ENCODE measurements at places on chromosomes 1 and 21. TPM values are rescaled to one million over a fixed set of nuclear protein-coding genes. Genes with fewer than 3 reads are reported as not detected.

- H3K4me3 ChIP-seq: no peak overlapping the region
- H3K36me3 ChIP-seq: no peaks in the 10 kb centered on the region
- H3K4me1 ChIP-seq: no peaks in the 10 kb centered on the region
- no peak for DNase-seq
- no peaks in the 10 kb centered on the region for H3K27me3 ChIP-seq
These were observed 130.9 kb upstream of the SAMSN1 start for GRCh38 chr21:14677013-14677412.

DNA sequence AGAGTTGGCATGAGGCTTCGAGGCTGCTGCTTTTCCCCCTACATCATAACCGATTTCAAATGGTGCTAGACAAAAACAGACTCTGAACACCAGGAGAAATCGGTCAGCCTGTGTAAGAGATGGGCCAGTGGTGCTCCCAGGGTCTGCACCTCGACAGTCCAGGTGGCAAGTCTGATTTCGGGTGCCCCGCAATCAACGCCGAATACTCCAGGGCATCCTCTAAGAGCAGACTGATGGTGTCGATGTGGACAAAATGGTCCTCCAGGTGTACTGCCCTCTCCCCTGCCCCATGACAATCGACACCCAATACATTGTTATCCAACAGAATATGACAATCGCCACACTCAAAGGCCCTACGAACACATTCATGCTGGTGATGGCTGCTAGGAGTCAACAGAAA is 50.0 kb downstream of the CD46 start:
- DNase-seq: no peak
- H3K36me3 ChIP-seq: peaks cover 44% of the 10 kb centered on the region
- H3K27ac ChIP-seq: peak overlapping the region; percentile 93
- H3K4me3 ChIP-seq: no peak overlapping the region
- H3K4me1 ChIP-seq: peaks cover 57% of the 10 kb centered on the region
- no peaks in the 10 kb centered on the region for H3K27me3 ChIP-seq

GRCh38 chr1:86365896-86366295 is 30.2 kb downstream of the ODF2L start:
- H3K27me3 ChIP-seq: no peaks in the 10 kb centered on the region
- H3K4me3 ChIP-seq: no peak overlapping the region
- H3K27ac ChIP-seq: no peak overlapping the region
- no peaks in the 10 kb centered on the region for H3K4me1 ChIP-seq
- DNase-seq: no peak

GRCh38 chr1:66399888-66400529 is 133.9 kb upstream of the SGIP1 start:
- H3K4me3 ChIP-seq: peak overlapping the region; percentile 29
- peak overlapping the region; percentile 97 for H3K27ac ChIP-seq
- H3K36me3 ChIP-seq: no peaks in the 10 kb centered on the region
- H3K27me3 ChIP-seq: no peaks in the 10 kb centered on the region
- peak; percentile 57 for DNase-seq

DNA sequence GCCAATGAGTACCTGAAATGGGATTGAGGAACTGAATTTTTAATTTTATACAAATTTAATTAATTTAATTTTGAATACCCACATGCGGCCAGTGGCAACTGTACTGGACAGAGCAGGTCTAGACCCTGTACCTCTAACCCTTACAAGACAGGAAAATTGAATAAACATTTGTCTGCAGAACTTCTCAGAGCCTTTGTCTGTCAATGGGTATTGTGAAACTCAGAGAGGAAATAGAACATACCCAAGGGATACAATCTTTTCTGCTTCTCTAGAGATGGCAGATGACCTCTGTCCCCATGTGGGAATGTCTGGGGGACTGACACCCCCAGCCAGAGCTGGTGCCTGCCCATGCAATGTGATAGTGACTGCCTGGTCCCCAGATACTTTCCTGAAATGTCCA is 220.6 kb downstream of the TM2D1 start:
- no peak for DNase-seq
- no peaks in the 10 kb centered on the region for H3K36me3 ChIP-seq
- H3K27me3 ChIP-seq: no peaks in the 10 kb centered on the region

- H3K36me3 ChIP-seq: no peaks in the 10 kb centered on the region
- H3K27me3 ChIP-seq: no peaks in the 10 kb centered on the region
- no peak for DNase-seq
- no peak overlapping the region for H3K27ac ChIP-seq
- no peak overlapping the region for H3K4me3 ChIP-seq
- no peaks in the 10 kb centered on the region for H3K4me1 ChIP-seq
These were observed 31.9 kb downstream of the ITSN1 start for GRCh38 chr21:33674226-33674625.

DNA sequence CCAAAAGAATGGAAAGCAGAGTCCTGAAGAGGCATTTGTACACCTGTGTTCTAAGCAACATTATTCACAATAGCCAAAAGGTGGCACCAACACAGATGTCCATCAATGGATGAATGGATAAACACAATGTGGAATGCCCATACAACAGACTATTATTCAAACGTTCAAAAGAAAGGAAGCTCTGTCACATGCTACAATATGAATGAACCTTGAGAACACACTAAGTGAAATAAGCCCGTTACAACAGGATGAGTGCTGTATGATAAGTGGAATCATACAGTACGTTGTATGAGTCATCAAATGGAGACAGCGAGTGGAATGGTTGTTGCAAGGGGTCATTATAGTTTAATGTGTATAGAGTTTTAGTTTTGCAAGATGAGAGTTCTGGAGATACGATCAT is 80.1 kb downstream of the SH3BGR start:
- no peak for DNase-seq
- H3K36me3 ChIP-seq: no peaks in the 10 kb centered on the region
- H3K4me1 ChIP-seq: no peaks in the 10 kb centered on the region
- H3K27me3 ChIP-seq: no peaks in the 10 kb centered on the region

The PANK4 gene
- total RNA-seq: 25.1 TPM
